ENCODE measurements at places on chromosomes 13 and 19.

- no peak for DNase-seq
Observed at GRCh38 chr13:112132619-112133018, 65.7 kb downstream of the SOX1 start.

- no peak for DNase-seq
Observed at GRCh38 chr19:46406976-46407375, 6.4 kb downstream of the CCDC8 start.

- no peak for DNase-seq
Observed at GRCh38 chr19:5147978-5148793, 179.3 kb downstream of the KDM4B start.

- DNase-seq = no peak
Observed at GRCh38 chr19:46067691-46068090, 26.9 kb upstream of the IGFL4 start.

DNA sequence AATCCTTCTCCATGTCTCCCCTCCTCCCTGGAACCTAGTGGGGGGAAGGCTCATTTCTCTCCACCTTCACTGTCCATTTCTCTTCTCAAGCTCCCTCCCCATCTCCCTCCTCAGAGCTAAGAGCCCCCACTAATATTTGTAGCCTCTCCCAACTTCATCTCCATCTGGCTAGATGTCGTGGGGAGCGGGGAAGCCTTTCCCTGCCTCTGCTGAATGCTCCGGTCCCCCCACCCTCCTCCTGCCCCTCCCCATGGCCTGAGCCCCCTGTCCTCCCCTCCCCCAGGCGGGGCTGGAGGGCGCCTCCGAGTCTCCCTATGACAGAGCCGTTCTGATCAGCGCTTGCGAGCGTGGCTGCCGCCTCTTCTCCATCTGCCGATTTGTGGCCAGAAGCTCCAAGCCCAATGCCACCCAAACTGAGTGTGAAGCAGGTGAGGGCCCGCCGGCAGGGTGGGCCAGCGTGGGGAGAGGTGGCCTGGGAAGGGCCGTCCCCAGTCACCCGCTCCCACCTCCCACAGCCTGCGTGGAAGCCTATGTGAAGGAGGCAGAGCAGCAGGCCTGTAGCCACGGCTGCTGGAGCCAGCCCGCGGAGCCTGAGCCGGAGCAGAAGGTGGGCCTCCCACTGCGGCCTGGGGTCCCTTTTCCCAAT lies 1.0 kb downstream of the TMEM59L start:
- no peak for DNase-seq

GRCh38 chr13:45398877-45399276 lies 19.3 kb downstream of the SLC25A30 start:
- DNase-seq = no peak

DNA sequence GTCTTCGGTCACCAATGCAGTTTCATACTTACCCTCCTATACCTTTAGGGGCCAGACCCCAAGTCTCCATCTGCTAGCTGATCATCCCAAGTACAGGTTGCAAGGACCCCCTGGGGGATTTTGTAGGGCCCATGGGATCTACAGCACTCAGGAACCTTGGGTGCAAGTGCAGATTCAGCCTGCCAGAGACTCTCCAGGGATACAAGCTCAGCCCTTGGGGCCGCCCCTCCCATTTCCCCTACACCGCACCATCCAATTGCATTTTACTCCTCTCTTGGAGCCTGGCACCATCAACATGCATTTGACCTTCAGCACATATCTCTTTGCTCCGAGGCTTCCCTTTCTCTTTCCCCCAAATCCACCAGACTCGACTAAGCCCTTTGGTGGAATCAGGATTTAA lies 154.7 kb upstream of the ZNF536 start:
- DNase-seq = no peak

GRCh38 chr19:39941615-39942365 lies 7.4 kb upstream of the FCGBP start:
- DNase-seq = no peak

DNA sequence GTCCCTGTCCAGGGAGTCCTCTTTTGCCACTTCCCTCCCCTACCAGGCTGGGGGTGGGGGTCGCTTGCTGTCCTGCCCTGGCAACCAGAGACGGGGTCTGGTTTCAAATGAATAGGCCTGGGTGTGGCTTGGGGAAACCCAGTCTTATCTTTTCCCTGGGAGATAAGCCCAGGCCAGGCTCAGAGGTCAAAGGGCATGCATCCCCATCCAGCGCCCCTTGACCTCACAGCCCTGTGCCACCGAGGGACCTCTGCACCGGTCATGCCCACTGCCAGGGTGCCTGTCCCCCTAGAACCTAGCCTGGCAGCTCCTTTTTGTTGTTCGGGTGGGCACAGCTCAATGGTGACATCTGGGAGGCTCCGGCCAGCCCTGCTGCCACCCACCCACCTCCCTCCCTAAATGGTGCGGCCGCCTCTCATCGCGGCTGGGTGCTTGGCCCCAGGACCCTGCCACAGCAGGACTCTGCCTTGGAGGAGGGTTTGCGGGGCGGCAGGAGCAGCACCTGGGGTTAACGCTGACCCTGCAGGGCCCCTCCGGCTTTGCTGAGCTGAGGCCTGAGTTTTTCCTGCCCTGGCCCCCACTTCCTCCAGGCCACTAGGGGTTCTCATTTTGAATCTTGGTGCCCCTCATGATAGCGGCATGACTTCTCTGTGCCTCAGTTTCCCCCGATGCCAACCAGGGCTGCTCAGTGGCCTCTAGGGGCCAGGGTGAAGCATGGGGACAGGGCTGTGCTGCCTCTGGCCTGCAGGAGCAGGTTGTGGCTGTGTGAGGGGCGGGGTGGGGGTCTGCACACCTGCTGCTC lies 2.9 kb upstream of the CERS1 start:
- peak; percentile 89 for DNase-seq

DNA sequence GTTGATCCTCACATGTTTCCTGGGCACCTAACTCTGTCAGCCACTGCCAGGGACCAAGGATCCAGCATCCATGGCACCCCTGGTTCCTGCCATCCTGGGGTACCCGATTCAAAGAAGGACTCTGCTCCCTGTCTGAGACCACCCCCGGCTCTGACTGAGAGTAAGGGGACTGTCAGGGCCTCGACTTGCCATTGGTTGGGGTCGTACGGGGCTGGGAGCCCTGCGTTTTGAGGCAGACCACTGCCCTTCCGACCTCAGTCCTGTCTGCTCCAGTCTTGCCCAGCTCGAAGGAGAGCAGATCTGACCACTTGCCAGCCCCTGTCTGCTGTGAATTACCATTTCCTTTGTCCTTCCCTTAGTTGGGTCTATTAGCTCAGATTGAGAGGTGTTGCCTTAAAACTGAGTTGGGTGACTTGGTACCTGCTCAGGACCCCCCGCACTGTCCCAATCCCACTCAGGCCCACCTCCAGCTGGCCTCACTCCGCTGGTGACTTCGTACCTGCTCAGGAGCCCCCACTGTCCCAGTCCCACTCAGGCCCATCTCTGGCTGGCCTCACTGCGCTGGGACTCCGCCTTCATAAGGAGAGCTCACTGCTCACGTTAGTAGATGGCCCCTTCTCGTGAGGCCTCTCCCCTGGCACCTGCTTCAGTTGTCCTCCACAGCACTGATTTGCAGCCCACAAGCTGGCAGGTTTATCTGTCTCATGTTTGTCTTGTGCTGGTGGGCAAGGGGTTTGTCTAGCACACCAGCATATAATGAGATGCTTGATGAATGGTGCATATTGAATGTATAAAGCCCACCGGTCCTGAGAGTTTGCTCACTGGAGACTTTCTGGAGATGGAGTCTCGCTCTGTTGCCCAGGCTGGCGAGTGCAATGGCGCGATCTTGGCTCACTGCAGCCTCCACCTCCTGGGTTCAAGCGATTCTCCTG lies 3.9 kb downstream of the RPL28 start:
- no peak for DNase-seq

DNA sequence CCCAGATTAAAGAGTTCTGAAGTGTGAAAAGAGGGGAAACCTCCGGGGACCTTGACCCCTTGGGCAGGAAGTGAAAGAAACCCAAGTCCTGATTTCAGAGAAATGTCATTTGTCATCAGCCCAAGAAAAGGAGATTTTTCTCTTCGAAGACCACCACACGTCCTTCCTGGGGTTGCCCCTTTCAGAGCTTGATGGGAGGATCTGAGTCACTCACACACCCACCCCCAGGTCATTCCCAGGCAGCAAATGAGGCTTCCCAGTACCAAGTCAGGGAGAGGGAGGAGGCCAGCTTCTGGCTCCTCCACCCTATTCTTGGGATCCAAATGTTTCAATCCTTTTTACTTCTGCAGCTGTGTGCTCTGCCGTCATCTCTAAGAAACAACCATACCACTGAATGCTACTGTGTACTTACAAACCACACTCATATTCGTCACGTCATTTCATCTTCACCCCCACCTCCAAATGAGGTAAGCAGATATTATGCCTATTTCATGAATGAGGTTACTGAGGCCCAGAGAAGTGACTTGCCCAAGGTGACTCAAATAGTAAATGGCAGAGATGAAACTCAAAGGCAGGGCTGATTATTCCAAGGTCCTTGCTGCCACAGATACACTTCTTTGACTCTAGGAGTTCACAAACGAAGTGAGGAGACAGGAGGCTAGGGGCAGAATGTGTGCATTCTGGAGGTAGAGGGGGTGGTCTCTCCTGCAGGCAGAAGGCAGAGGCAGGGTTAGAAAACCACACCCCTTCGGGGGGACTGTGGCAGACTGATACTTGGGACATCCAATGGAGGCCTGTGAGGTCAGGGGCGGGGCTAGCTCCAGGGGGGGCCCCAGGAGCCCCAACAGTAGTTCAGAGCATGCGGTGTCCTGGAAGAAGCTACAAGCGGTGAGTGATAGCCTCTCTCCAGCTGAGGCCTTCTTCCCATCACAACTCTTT lies 5.0 kb upstream of the KMT2B start:
- no peak for DNase-seq

- peak; percentile 93 for DNase-seq
Observed at GRCh38 chr19:1512671-1513498, at the start of gene ADAMTSL5. TSS of gene ADAMTSL5 (minus strand) at chr19:1513019. CDS start at chr19:1510943, 2,076 bp downstream.

Data from HuH-7.5 (cell line).